ENCODE measurements at places on chromosomes 1 and 21.
A peak's percentile ranks its signal among the peaks of the same experiment; 100 is the strongest.

DNA sequence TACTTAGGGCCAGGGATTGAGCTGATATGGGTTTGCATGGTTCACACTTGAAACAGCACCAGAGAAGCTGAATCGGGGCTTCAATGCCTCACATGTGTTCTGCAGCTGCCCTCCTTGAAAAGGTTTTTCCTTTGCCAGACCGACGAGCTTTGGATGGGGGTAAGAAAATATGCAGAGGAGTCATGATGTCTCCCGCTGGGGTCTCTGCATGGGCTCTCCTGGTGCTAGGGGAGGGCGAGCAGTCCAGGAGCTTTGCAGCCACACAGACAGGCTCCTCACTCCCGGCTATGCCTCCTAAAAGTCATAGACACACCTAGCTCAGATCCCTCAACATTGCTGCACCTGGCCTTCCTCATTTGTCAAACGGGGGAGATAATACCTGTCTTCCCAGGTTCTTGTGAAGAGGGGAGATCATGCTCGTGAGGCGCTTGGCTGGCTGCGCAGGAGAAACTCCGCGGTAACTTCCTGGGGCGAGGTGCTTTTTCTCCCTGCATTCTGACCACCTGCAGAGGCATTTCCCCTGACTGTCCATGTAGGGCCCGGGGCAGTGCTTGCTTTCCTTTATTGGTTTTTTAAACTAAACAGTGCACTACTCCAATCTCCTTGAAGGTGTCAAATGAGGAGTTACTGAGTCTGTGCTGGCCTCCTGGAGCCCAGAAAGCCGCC, 112.4 kb downstream of the PLXNA2 start:
- DNase-seq = no peak

GRCh38 chr1:71224741-71225377, 144.0 kb upstream of the ZRANB2 start:
- DNase-seq = no peak

DNA sequence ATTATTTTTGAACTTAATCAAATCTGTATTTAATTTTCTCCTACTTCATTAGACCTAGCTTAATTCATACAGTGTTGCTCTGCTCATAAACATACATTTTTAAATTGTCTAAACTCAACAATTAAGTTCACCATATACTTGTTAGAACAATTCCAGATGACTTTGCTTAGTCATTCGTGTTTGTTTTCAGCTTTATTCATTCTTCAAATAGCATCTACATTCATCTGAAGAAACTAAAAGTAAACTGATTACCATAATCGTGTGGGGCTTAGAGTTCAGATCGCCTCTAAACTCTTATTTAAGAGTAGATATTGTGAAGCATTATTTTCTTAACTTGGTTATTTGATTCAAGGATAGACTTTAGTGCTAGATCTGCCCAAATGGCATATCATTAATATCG, 34.4 kb downstream of the KLHL20 start:
- no peak for DNase-seq

DNA sequence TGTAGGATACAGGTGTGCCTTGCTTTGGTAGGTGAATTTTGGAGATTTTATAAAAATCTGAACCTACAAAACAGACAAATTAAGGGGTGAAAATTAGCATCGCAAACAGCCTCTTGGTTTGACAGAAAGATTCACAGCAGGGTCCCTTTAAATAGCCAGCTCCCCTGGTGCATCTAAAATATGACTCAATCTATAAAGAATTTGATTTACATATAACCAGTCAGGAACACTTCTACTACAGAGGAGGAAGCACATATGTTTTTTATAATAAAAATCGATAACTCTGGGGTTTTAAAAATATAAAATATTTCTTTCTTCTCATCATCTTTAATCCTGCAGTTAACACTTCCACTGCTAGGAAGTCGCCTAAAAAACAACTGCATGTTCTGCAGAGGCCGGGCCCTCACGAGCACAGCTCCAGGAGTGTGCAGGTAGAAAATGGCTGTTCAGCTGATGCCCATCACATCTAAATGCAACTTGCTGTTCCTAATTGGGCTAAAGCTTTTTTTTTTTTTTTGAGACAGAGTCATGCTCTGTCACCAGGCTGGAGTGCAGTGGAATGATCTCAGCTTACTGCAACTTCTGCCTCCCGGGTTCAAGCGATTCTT, 203.4 kb downstream of the HS2ST1 start:
- no peak for DNase-seq

- no peak for DNase-seq
These were observed 203.9 kb downstream of the ZNF326 start for GRCh38 chr1:90198616-90199332.

DNA sequence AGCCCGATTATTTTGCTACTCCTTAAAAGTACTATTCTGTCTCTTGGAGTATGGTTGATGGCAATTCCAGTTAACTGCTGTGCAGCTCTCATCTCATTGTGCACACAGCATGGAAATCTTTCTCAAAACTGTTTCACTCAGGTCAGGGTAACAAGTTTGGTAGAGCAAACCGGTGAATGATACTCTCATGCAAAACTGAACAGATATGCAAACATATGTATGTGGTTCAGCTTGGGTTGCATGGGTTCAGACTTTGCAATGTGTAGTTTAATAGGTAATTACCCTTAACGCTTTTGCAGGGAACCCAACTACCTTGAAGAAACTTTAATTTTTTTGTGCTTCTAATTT, 2.2 kb downstream of the GADD45A start:
- DNase-seq = no peak

DNA sequence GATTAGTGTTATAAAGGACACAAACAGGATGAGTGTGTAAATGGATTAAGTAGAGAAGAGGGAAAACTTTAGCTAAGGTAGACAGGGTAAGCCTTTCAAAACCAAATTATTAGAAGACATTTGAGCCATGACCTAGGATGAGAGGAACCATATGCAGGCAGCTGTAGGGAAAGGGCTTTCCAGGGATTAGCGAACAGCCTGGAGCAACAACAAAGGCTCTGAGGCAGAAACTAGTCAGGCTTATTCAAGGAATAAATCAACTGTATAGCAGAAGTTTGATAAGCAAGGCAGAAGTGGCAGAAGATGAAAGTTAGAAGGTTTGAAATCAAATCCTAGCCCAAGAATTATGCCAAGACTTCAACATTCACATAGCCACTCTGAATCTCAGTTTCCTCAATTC, 21.3 kb downstream of the AIDA start:
- no peak for DNase-seq

- no peak for DNase-seq
These were observed 26.5 kb downstream of the TMEM63A start for GRCh38 chr1:225855503-225856300.

DNA sequence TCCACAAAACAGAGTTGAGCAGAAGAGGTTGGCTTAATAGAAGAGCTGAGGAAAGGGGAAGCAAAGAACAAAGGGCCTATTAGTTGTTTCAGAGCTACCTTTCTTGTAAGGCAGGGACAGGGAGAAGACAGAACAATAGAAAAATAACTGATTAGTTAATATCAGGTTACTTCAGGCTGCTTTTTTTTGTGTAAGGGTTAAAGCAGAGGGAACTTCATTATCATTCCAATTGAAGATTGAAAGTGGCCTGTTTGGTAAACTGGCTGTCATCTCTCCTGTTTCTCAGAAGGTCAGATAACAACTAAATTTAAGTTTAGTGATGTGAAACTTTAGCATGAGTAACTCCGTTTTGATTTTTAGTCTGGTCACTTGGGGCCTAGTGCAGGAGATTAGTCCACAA, 22.3 kb downstream of the CDC42 start:
- DNase-seq = no peak

DNA sequence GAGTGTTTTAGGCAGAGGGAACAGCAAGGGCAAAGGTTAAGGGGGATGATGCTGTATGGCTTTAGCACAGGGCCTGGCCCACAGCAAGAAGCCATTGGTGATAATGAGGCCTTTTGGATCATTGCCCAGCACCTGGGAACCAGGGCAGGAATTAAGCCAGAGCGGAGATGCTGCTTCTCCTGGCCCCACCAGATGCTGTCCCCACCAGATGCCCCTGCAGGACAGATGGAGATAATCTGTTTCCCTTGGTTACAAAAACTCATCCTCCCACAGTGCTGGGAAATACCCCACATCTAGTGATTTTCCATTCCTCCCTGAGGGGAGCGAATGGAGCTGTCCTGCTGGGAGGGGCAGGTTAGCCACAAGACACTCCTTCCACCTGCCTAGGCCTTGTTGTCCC, 18.8 kb downstream of the OPRD1 start:
- no peak for DNase-seq

DNA sequence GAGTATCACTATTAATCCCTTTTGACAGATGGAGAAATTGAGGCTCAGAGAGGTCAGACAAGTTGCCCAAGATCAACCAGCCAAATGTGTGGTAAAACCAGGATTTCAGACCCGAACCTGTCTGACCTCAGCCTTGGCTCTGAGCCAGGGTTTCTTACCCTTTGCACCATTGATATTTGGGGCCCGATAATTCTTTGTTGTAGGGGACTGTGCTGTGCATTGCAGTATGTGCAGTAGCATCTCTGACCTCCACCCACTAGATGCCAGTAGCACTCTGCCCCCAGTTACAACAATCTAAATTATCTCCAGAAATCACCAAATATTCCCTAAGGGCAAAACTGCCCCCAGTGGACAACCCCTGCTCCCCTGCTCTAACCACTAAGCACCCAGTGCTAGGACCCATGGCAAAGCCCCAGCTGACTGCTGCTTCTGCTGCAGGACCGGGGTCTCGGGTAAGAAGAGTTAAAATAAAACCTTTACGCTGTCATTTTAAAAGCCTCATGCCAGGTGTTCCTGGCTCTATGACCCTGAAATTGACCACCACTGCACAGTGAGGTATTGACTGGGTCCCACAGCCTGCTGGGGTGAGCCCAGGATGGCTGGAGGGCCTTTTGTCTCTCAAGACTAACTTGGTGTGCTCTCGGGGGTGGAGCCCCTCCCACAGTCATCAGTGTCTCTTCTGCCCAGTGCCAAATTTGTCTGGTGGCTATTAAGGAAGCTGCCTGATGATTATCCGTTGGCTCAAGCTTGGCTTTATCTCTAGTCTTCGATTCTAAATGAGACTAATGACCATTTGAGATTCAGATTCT, 5.6 kb upstream of the MAN1C1 start:
- DNase-seq = peak; percentile 65

GRCh38 chr1:83802023-83802422, 196.9 kb downstream of the TTLL7 start:
- no peak for DNase-seq

DNA sequence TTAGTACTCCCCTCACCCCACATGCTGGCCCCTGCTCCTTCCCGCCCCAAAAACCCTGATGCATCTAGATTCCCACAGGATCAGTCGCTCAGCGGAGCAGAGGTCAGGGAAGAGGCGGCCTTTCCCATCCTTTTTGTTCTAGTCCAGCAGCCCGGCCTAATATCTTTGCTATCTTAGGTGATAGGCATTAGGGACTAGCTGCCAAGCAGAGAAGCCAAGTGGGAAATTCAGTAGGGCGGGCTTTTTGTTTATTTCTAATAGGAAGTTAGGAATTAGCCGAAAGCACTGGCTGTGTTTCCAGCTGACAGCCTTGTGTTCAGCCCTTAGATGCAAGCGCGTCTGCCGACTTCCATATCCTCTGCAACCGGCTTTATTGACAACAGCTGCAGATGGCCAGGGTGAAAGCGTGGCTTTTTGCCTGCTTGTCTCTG, 59.0 kb upstream of the BCAR3 start:
- DNase-seq = no peak

DNA sequence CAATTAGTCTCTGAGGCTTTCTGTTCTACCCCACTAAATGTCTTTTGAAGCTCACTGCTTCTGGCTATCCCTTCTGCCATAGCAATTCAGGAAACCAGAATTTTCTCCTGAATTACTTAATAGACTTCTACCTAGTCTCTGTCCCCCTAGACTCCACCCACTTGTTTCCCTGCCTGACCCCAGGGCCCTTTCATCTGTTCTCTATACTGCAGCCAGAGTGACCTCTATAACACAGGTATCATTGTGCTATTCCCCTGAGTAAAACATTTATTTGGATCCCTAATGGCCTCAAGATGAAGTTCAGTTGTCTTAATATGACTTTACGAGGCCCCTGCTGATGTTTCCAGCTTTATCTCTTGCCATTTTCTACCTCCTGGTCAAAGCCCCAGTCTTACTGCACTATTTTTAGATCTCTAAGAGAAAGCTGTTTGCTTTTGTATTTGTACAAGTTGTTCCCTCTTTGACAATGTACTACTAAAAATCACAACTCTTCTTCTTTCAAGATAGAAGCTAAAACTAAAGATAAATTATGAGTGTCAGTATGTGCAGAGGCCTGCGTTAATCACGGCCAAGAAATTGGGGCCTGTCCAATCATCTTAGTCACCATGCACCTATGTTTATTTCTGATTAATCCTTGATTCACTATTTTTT, 54.5 kb downstream of the ATP1B1 start:
- no peak for DNase-seq

- no peak for DNase-seq
These were observed 204.1 kb downstream of the CRB1 start for GRCh38 chr1:197472141-197472540.

DNA sequence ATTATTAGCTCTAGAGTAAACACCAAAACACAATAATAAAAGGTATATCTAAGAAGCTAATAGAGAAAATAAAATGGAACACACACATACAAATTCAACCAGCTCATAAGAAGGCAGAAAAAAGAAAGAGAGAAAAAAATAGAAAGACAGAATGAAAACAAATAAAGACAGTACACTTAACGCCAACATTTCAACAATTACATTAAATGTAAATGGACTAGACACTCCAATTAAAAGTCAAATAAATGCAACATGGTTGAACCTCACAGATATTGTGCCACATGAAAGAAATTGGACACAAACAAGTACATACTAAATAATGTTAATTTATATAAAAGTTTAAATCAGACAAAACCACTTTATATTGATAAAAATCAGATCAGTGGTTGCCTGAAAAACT, 56.0 kb downstream of the SLC44A5 start:
- DNase-seq = no peak

DNA sequence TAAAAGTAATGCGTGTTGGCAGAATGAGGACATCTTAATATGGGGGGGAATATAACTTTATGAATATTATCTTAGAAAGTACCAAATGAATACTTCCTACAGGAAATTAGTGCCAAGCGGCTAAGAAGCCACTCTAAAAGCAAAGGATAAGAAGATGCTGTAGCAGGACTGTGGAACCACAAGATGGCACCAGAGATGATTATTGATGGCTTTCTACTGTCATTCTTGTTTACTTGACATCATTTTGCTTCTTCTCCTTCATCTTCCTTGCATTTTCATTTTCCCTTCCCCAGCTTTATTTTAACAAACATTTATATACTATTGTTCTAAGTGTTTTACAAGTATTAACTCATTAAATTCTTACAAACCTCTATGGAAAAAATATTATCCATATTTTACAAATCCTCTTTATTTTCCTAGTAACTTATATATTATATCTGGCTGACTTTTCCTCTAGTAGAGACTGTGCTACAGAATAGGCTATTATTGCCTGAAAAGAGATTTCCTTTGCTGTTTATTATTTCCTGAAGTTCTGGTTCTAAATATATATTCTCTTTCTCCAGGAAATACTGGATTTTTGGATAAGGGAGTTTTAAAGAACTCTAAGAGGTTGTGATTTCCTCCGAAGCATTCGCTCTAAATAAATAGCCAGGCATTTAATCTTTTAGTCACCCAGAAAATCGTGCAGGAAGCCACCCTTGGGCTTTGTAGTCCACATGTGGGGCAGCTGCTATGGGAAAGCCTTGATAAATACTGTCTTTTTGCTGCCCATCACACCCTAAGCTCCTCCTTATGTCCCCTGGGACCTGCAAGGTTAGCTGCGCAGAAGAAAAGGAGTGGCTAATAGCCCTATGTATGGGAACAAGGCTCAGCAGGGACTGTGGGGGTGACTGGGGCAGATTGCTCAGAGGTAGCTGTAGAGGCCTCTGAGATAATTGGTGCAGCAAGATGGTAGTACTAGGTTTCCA, 69.8 kb downstream of the TPR start:
- DNase-seq = no peak

Data from suprapubic skin (tissue), 4 donors.